Stimulated activated CD4-positive, alpha-beta T cell treated with anti-CD3 and anti-CD28 coated beads, Interleukin-1b, Interleukin-23, amount 100 ng/mL, for 24 hours (primary cell): ENCODE measurements at places on chromosomes 3 and 15.

- DNase-seq: no peak
These were observed 13.8 kb downstream of the DENND4A start for GRCh38 chr15:65778269-65778668.

GRCh38 chr3:66256806-66257205, 36.0 kb downstream of the SLC25A26 start:
- DNase-seq: no peak

- no peak for DNase-seq
These were observed 21.3 kb upstream of the GADL1 start for GRCh38 chr3:30915782-30916181.

DNA sequence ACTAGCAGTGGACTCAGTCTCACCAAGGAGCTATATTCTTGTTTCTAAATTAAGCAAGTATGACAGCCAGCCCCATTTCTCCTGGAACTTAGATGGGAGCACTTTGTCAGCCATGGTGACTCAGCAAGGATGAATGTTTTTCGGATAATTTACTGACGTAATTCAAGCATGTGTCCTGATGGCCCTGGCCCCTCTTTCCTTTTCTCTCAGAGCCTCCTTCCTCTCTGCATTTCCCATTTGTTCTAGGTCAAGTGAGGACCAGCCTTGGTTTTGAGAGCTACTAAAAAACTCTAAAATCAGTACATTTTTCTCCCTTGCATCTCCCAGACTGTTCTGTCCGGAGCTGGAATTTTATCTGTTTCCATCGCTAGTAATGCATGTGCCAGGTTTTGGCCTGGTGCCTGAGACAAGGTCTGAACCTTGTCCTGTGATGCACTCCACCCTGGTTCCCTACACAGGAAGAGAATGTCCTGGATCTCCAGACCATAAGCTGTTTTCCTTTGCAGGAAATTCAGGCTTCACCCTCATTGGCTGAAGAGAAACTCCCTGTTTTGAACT, 256.6 kb upstream of the ROPN1 start:
- DNase-seq: no peak

GRCh38 chr3:130609166-130609979, 92.4 kb downstream of the COL6A6 start:
- no peak for DNase-seq

GRCh38 chr3:14439501-14440167, 37.2 kb downstream of the SLC6A6 start:
- DNase-seq: no peak

DNA sequence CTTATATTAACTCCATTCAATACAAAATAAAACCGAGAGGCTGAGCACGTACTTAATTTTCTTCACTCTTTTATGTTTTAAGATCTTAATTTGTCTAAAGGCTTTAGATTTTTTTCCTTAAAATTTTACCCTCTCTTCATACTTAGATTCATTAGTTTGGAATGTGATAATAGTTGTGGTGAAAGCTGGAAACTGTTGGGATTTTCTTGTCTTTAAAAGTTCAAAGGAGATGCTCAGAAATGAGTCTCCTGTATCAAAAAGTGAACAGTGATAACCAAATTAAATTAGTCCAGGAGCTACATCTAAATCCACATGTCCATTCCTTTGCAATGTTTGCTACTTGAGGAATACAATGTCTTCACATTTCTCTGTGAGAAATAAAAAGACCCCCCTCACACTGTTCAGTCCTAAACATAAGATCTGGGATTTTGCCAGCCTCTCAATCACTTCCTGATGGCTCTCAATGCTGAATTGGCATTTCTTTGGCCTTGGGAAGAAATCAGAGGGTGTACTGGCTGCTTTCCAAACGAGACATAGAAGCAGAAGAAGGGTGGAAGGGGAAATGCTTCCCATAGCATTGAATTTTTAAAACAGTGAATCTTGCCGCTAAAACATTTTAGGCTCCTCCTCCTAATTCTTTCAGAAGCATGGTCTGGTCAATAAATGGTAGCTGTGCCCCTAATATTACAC, 245.0 kb downstream of the SHOX2 start:
- no peak for DNase-seq

- no peak for DNase-seq
These were observed 36.5 kb downstream of the ATR start for GRCh38 chr3:142542054-142542453.

DNA sequence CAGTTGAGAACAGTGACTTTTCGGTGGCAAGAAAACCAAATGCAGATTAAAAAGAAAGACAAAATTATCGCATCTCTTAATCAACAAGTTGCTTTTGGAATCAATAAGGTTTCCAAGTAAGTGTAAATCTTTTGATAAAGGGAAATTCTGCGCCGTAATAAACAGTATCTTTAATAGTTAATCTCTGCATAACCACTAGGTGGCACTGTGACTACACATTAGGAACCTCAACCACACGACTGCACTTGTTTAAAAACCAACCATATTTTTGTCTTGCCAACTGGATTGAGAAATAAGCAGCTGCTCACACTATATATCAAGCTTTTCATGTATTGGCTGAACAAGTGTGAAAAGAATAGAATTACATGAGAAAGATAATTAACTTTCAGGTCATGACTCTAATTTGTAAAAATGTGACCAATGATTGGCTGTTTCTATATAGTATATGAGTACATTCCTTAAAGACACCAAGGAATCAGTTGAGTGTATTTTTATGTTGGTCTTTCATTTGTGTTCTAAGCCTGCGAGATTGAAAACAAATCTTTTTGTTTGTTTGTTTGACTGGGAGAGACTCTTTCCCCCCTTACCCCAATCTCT, 72.7 kb downstream of the DZIP3 start:
- peak; percentile 1 for DNase-seq

- no peak for DNase-seq
These were observed 220.2 kb upstream of the CD96 start for GRCh38 chr3:111321786-111322185.

- DNase-seq: no peak
These were observed 691 bp downstream of the SENP7 start for GRCh38 chr3:101512396-101512645.

DNA sequence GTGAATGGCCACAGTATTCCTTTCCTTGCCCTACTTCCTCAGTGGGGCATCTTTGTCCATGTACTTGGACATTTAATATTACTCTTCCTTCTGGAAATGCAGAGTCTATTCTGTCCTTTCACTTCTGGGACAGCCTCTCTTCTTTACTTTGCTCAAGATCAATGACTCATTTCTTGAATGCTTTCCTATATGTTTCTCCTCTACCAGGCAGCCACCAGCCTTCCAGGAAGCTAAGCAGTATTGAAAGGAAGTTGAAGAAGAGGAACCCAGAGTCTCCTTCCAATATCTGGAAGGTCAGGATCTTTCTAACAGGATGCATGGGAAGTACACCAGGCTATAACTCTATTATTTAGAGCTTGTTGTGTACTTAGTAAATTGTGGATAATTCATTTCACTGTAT, 182.8 kb downstream of the CD47 start:
- DNase-seq: no peak

GRCh38 chr3:4831580-4831950, 147.7 kb upstream of the BHLHE40 start:
- DNase-seq: no peak

- no peak for DNase-seq
These were observed 25.2 kb downstream of the MYH15 start for GRCh38 chr3:108485146-108485545.

DNA sequence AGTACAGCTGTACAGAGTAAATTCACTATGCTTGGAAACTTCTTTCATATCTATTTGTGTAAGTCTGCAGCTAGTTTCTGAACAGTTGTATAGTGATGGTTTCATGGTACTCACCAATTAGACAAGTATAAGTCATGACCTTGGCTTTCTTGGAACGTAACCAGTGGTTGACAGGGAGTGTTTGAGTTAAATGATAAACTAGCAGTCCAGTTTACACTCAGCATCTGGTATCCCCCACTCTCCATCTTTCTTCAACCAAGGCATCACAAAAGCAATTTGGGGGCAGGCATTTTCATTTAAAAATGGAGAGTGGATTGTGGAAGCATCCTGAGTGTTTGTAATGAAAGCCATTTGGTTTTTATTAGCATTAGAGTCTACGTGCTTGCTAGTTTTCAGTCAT, 26.0 kb downstream of the MME start:
- DNase-seq: no peak

- DNase-seq: no peak
These were observed 2.2 kb downstream of the LRCH3 start for GRCh38 chr3:197793247-197793646.

GRCh38 chr3:60953351-60953750, 297.9 kb downstream of the FHIT start:
- no peak for DNase-seq

- DNase-seq: no peak
These were observed 128.9 kb downstream of the ZIC1 start for GRCh38 chr3:147538034-147538433.

DNA sequence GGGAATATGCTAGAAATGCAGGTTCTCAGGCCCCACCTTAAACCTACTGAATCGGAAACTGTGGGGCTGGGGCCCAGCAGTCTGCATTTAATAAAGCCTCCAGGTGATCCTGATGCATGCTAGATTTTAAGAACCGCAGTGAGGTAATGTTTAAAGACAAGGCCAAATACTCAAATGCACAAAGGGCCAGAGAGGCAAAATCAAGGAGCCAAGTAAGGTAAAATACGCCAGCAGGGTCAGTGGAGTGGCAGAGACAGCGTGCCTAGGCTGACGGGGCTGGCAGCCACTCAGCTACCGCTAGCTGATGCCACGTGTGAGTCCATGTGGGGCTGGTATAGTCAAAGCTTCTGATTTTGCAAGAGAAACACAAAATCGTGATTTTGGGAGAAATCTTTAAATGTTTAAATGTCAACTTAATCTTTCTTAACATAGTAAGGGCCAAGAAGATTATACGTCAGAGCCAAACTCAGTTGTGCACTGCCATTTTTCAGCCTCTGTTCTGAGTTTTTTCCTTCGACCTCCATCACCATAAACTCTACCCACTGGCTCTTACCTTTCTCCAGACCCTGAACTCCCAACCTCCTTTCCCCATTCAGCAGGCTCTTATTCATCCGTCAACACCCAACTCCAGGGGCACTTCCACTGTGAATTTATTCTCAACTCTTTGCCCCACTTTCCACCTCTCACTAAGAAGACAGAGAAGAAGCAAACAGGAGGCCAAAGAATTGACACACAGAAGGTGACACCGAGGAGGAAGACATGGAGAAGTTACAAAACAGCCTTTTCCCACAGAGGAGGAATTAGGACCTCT, 136.6 kb upstream of the RAD18 start:
- no peak for DNase-seq

GRCh38 chr3:114553949-114554593, 260.2 kb downstream of the TIGIT start:
- DNase-seq: no peak

DNA sequence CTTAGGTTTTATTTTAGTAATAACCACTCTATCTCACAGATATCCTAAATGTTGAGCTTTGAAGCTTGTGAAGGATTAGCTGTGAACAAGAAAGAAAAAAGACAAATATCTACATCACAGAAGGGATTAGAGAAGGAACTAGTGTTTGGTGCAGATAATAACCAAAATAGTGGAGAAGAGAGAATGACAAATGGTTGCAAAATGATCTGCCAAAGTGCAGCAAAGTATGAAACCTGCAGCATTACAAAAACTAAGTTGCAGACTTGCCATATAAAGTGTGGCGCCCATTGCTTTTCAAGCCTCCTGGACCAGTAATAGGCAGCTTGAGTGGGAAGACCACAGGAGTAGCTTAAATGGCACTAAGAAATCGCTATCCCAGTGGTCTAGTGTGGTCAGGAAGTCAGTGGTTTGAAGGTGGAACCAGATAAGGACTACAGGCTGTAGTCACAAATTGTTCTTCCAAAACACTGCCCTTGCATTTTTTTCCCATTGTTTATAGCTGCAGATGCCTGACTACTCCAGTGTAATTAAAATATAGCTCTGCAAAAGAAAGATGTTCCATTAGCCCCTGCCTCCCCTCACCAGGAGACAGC, 20.7 kb downstream of the TPM1 start:
- DNase-seq: no peak

- DNase-seq: no peak
These were observed 1.3 kb upstream of the MAP6D1 start for GRCh38 chr3:183826448-183827250.

- DNase-seq: no peak
These were observed 10.0 kb downstream of the LRTM1 start for GRCh38 chr3:54917862-54918261.

DNA sequence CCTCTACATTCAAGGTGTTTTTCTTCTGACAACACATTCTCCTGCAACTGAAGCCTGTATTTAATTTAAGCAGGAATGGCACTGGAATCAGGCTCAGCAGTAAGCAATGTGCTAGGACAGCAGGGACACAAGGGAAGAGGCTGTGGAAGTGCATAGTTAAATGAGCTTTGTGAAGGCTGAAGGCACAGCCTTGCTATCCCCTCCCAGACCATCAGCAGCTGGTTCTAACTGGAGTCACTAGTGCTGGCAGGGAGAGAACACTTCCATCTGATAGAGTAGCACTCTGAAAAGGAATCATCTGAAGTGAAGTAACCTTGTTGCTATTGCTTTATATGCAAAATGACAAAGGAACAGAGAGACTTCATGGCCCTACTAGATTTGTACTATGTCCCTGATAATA, 14.7 kb downstream of the UQCC5 start:
- no peak for DNase-seq

- DNase-seq: no peak
These were observed 19.9 kb upstream of the FAM174B start for GRCh38 chr15:92675485-92675884.

GRCh38 chr15:60408463-60408981, 10.7 kb upstream of the ANXA2 start:
- DNase-seq: no peak

GRCh38 chr3:147846854-147847478, 437.8 kb downstream of the ZIC1 start:
- no peak for DNase-seq

DNA sequence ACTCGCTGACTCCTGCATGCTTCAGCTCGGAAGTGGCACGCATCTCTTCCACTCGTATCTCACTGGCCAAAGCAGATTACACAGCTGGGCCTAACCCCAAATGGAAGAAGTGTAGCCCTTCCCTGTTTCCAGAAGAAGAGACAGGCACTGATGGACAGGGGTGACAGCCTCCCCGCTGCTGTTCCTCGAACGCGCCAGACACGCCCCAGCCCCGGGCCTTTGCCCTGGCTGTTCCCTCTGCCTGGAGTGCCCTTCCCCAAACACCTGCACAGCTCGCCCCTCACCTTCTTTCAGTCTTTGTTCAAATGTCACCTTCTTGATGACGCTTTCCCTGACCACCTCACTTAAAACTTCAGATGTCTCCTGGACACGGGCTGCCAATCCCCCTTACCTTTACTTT, 26.0 kb upstream of the CYP11A1 start:
- DNase-seq: no peak
